ENCODE measurements at places on chromosomes 2 and 18. TPM values are rescaled to one million over a fixed set of nuclear protein-coding genes. Genes with fewer than 3 reads are reported as not detected.
A peak's percentile ranks its signal among the peaks of the same experiment; 100 is the strongest.

- DNase-seq: no peak
These were observed 221.0 kb downstream of the PID1 start for GRCh38 chr2:229050133-229050532.

- DNase-seq: no peak
These were observed 9.7 kb downstream of the GPR55 start for GRCh38 chr2:230915319-230915718.

DNA sequence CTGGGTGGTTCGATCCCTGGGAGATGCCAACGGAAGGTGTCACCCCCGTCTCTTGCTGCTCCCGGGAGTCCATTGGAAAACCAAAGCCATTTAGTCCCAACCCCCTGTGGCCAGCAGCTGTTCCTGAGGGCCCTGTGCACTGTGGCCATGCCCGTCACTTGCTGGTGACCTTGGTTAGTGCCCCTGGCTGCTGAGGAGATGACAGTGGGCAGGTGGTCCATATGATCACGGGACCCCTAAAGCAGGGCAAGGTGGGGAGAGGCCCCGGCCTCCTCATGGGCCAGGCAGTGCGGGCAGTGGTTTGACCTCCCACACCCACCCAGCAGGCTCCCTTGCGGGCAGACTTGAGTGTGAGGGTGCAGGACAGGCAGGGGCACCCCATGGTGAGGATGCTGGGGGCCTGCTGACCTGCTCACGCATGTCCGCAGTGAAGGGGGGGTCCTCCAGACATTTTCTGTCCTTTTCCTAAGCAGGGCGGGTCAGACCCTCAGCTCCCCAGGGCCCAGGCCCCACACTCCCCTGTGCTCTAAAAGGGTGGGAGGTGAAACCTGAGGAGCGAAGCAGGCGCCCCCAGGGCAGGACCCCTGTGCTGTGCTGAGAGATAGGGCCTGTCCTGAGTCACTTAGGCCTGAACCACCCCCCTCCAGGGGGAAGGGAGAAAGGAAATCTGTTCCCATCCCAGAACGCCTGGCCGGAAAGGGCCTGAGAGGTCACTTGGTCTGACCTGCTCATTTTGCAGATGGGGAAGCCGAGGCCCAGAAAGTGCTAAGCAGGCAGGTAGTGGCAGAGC lies 6.8 kb downstream of the ITM2C start:
- DNase-seq: no peak

- peak; percentile 89 for DNase-seq
These were observed 86.8 kb upstream of the DNER start for GRCh38 chr2:229800997-229801754.

The GLI2 gene
- not detected for total RNA-seq

The RAX gene
- total RNA-seq: not detected

The CCL20 gene
- total RNA-seq: not detected

The NEDD4L gene
- 12.0 TPM for total RNA-seq

GRCh38 chr2:61439241-61440002 lies 31.5 kb downstream of the USP34 start:
- DNase-seq: no peak

DNA sequence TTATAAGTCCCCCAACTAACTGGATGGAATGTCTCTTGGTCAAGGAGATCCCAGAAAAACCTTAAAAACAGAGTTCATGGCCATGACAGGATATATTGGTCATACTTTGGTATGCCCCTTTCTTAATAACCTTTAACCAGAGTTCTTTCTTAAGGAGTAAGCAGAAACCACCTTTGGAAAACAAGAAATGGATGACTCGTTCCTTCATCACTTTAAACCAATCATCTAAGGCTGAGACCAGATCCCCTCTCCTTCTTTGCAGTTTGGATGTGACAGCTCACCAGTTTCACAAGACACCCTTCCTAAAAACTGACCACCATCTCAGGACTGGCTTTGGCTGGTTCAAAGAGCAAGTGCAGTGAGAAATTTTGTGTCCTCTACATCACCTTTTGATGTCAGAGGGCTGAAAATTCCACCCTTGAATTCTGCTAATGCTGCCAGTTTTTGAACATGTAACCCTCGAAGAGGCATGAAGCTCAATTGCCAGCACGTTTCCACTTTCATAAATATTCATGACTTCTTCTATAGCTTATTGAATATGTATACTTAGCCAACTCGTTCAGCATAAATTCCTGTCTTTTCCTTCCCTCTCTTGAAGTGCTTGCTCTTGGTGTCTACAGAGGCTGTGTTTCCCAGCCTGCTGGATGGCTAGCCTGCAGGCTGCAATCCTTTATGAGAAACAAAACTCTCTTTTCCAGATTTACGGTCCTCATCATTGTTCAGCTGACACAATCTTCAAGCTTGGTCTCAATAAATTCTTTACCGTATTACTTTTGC lies 1323.5 kb upstream of the TMEFF2 start:
- no peak for DNase-seq

GRCh38 chr2:47313141-47313691 lies 89.7 kb upstream of the MSH2 start:
- no peak for DNase-seq

The INPP1 gene
- total RNA-seq: 2.8 TPM

DNA sequence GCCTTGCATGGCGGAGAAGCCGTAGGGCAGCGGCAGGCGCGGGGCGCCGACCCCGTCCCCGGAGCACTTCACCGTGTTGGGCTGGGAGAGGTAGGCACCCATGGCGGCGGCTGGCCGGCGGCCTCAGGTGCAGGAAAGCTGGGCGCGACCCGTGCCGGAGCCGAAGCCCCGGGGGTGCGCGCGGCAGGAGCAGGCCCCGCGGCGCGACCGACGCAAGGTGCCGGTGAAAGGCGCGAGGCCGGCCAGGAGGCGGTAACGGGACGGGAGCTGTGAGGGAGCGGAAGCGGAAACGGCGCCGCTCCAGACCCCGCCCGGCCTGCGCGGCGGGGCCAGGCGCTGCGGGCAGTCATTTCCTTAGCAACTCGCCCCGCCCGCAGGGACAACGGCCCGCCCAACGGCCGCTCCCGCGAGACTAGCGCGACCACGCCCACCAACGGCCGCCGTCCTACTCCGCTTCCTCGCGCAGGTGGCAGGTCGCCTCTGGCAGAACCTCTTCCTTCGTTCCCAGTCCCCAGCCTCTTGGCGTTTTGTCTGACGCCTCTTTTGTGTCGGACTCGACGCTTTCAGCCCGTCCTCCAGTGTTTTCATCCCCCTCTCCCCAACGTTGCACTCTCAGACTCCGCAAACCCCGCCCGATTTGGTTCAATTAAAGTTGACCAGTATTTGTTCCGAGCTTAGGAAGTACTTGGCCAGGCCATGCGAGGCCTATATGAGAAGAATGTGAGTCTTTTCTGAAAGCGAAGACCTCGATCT lies at the start of gene PPM1G:
Gene PPM1G (minus strand): TSS at position 271 of the 753 bp plus-strand sequence. CDS start 169 bp downstream, at position 102.
- DNase-seq: peak; percentile 98

DNA sequence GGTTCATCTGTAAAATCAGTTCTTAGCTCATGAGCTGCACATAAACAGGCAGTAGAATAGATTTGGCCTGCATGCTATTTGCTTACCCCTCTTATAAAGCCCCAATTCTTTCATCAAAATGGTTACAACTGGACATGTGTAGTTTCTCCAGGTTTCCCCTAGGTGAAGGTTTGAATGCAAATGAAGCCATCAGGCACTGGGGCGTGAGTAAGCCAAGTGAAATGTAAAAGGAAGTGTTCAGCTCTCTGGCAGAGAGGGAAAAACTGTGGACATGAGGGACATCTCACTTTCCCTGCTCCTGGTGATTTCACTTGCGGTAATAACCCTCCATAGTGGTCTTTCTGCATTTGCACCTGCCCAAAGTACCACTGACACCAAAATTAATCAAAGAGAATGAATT lies 1402.3 kb upstream of the LRRTM1 start:
- DNase-seq: no peak

DNA sequence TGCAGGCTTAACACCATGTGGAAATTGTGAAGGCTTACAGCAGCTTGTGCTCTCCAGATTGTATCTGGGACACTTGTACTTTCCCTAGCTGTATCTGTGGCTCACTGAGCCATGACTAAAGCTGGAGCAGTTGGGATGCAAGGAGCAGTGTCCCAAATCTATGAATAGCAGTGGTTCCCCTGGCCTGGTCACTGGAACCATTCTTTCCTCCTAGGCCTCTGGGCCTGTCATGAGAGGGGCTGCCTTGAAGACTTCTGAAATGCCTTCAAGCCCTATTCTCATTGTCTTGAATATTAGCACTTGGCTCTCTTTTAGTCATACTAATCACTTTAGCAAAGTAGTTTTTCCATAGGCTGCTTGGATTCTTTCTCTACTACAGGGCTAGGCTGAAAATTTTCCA lies 186.8 kb upstream of the LRATD1 start:
- no peak for DNase-seq

The PIK3C3 gene
- total RNA-seq: 61.1 TPM

DNA sequence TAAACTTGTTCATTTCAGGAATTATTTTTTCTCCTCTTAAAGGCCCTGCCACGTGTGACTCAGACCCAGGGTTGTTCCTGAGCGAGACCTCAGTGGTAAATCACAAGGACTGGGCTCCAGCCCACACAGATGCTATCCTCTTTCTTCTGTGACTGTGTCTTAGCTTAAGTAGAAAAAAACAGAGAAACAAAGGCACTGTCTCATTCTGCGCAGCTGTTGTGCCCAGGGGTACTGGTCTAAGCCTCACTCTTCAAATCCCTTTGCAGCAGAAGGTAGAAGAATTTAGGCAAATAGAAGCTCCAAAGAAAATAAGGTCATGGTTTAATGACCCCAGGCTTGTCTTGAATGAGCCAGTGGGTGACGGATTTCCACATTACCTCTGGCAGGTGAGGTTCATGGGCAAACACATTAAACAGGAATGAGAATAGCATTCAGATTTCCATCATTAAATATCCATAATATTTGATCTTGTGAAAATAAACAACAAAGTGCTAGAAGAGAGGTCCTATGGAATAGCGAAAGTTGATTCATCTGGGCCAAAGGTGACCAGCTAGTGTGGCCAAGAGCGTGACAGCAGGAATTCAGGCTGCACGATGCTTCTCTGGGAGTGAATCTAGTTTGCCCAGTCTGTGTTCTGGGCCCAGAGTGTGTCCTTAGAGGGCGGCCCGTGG lies 63.3 kb downstream of the LIPG start:
- DNase-seq: no peak

GRCh38 chr2:153043385-153043784 lies 325.0 kb downstream of the ARL6IP6 start:
- no peak for DNase-seq

The LPIN1 gene
- 4.9 TPM for total RNA-seq

- DNase-seq: no peak
These were observed 514.6 kb downstream of the ERBB4 start for GRCh38 chr2:212024040-212024439.

GRCh38 chr2:68746408-68746807 lies 11.8 kb downstream of the ARHGAP25 start:
- no peak for DNase-seq

- no peak for DNase-seq
These were observed 122.7 kb downstream of the COL6A3 start for GRCh38 chr2:237291138-237291792.

DNA sequence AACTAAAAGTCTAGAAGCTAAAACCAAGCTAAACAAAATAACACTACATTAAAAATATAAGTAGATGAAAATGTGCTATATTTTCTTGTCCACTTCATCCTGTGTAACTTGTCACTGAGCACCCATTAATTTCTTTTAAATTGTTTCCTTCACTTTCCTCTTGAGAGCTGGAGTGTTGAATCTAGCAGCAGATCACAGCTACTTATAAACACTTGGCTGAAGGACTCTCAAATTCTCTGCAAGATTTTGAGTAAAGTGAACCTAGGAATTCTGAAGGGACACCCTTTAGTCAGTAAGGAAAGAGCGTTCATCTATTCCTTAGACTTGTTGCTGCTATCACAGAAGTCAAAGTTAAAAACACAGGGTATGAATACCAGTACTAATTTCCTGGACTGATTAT lies 1163.9 kb downstream of the DPP10 start:
- no peak for DNase-seq

DNA sequence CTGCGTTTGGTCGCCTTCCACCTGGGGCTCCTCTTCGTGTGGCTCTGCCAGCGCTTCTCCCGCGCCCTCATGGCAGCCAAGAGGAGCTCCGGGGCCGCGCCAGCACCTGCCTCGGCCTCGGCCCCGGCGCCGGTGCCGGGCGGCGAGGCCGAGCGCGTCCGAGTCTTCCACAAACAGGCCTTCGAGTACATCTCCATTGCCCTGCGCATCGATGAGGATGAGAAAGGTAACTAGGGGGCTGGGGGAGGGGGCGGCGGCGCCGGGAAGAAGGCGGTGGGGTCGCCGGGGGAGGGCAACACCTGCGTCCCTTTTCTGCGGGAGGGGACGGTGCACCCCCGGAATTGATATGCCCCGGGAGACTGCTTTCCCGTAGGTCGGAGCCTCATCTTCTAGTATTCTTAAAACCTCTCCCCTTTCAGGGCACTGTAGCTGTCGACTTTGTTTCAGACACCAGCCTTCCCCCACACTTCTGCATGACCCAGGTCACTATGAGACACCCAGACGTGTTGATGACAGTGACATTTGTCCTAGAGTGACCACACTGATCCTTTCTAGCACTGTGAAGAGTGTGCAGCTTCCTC lies 755 bp downstream of the SPAST start:
- DNase-seq: peak; percentile 60

DNA sequence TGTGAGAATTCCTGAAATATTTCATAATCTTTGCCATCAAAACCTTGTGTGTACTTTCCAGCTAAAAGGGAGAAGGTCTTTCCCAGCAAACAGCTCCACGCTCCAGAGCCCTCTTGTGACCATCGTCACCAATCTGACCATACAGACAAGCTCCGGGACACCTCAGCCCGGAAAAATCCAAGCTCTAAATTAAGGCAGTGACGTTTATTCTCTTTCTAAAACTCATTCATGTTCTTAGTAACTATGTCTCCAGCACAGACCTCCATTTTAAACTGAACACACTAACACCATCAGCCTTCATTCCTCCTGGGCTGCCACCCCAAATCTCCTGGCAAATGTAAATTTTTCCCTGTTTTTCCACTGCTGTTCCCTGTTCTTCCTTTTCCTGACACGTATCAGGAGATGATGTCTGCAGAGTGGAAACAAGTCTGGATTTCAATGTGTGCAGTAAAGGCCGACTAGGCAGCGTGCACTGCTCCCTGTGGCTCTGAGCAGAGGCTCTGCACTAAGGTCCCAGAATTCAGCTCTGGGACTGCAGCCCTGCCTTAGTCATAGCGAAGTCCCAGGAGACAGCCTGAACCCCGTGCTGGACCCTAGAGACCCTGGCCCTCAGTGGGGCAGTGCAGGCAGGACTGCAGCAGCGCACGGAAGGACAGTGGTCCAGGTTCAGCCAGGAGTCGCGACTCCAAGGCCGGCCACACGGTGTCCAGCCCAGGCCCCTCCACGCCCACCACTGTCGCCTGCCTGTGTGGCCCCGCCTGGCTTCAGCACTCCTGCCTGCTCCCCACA lies 452.5 kb upstream of the SALL3 start:
- DNase-seq: no peak

DNA sequence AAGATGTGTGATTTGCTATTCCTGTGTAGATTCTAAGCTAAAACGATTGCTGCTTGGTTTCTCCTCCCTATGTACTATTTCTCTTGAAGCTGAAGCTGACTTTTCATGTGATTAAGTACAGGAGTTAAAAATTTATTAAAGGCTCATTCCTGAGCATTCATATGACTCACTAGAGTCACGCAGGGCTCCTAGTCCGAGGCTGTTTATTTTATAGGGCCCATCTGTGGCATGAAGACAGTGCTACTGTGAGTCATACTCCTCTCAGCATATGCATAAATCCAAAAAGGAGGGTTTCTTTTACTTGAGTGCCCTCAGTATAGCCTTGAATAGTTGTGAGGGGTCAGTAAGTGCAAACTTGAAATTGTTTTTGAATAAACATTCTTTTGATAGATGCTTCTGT lies 378.8 kb downstream of the PTPRM start:
- no peak for DNase-seq
